ENCODE measurements at places on chromosomes 4 and X.

DNA sequence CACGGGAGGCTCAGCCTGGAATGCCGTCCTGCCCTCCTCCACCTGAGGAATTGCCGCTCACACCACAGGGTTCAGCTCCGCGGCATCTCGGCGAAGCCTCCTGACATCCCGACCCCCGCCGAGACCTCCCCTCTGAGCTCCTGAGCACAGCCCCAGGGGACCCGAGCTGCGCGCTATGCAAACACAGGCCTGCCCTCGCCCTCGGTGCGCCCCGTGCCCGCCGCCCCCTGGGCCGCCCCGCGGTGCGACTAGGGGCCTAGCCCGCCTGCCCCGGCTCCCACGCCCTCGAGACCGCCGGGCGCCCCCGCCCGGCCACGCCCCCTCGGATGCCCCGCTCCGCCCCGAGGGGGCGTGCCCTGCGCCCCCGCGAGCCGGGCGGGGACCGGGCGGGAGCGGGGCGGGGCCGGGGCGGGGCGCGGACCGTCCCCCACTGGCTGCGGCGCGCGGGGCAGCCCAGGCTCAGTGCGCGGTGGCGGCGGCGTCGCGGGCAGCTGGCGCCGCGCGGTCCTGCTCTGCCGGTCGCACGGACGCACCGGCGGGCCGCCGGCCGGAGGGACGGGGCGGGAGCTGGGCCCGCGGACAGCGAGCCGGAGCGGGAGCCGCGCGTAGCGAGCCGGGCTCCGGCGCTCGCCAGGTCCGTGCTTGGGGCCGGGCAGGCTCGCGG lies at the start of gene FGFR3:
Gene FGFR3 (plus strand): TSS at position 462 of the 664 bp plus-strand sequence. CDS start 642 bp downstream, outside the sequence.
- DNase-seq: peak; percentile 67

DNA sequence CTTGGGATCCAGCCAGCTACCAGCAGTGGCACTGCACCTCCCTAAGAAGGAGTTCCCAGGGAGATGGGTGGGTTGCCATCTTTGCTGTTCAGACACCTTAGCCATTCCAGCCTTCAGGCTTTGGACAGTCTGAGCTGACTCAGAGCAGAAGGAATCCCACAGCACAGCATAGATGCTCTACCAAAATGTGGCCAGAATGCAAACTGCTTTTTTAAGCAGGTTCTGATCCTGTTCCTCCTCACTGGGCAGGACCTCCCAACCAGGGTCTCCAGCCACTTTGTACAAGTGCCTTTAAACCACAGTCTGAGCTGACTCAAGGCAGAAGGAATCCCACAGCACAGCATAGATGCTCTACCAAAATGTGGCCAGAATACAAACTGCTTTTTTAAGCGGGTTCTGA lies 209.0 kb downstream of the NPNT start:
- no peak for DNase-seq

DNA sequence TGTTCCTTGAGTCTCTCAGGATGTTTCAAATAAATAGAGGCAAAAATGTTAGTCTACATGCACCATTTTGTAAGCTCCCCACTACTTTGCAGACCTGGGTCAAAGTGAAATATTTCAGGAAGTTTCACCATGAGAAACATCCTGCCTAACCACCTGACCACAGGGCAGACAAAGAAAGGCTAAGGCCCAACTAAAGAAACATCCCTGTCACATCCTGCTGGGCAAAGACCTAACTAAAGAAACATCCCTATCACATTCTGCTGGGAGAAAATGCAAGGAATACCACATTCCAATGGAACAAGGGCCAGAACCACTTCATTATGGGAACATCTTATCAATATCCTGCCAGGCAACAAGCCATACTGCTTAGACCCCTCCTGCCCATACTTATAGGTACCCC lies 1303.4 kb downstream of the TECRL start:
- DNase-seq: no peak

- no peak for DNase-seq
Measured at GRCh38 chr4:37542706-37543105, 143.5 kb downstream of the RELL1 start.

DNA sequence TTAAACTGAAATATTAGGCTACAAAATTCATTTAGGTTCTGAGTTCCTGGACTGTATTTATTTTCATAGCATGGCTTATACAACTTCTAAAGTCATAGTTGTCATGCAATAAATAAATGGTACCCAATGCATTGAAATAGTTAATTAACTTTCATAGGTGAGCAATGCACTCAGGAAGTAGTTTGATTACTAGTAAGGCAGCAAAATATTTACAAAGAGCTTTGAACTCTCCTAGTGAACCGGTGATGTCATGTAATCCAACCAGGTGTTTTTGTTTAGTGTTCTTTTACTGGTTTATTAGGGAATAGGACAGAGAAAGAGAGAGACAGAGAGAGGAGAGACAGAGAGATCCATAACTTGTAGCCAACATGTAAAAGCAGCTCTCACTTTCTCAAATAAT lies 228.6 kb upstream of the CTSO start:
- DNase-seq: no peak

DNA sequence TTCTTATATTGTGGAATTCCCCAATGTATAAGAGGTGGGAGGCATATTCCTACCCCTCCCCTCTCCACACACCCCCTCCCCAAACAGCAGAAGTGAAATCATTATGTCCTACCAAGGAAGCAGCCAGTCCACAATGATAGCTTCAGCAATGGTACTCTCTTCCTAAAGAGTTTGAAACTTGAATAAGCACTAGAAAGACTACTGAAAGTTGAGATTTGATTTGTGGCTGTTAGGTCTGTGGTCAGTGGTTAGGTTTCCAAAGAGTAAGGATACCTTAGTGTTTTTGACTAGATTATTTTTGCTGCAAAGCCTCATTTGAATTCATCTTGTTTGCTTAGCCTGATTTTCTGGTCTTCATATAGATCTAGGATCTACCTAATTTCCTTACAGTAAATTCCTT lies 242.2 kb downstream of the DKK2 start:
- DNase-seq: no peak

Data from B cell (primary cell).